Activated CD4-positive, alpha-beta T cell treated with anti-CD3 and anti-CD28 coated beads, Interleukin-2, amount 50 U/mL, for 24 hours (primary cell): ENCODE measurements at places on chromosomes 7 and 10.

GRCh38 chr7:77942431-77942830 lies 143.9 kb downstream of the PHTF2 start:
- no peak for DNase-seq

- DNase-seq: no peak
Observed at GRCh38 chr10:104881740-104882139, 240.7 kb downstream of the SORCS3 start.

- no peak for DNase-seq
Observed at GRCh38 chr10:11183015-11183414, 165.3 kb downstream of the CELF2 start.

GRCh38 chr10:114719311-114719710 lies 61.2 kb upstream of the ABLIM1 start:
- no peak for DNase-seq

- DNase-seq: no peak
Observed at GRCh38 chr7:28104041-28104541, 76.5 kb downstream of the JAZF1 start.

DNA sequence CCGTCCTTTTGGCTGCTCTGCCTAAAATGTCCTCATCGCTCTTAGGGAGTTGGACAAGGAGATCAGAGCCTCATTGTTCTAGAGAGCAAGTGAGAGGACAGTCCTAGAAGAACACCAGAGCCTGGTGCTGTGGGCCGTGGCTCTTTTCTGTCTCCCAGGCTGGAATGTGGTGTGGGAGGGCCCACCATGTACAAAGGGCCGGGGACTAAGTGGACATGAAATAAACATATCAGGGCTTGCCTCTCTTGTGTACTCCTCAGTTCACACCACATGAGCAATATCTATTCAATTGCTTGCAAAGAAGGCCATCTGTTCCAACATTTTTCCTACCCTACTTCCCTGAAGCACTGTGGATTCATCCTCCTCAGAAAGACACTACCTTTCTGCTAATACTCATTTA lies 510.4 kb downstream of the SUGCT start:
- no peak for DNase-seq

- no peak for DNase-seq
Observed at GRCh38 chr7:2930310-2931033, 86.4 kb upstream of the GNA12 start.

DNA sequence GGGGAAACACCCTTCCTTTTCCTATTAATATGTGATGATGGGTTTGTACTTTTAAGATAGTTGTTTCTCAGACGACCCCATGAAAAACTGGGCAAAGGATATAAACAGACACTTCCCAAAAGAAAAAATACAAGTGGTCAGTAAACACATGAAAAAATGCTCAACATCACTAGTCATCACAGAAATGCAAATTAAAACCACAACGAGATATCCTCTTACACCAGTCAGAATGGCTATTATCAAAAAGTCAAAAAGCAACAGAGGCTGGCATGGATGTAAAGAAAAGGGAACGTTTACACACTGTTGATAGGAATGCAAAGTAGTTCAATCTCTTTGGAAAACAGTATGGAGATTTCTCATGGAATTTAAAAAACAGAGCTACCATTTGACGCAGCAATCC lies 111.4 kb upstream of the ZEB1 start:
- no peak for DNase-seq

GRCh38 chr10:17644485-17644943 lies 563 bp downstream of the STAM start:
- no peak for DNase-seq

GRCh38 chr7:150377196-150377595 lies 1.9 kb upstream of the ZNF775 start:
- no peak for DNase-seq

GRCh38 chr7:116574025-116574822 lies 49.4 kb downstream of the CAV1 start:
- DNase-seq: no peak

- DNase-seq: no peak
Observed at GRCh38 chr10:118818621-118819221, 64.0 kb upstream of the CACUL1 start.

- no peak for DNase-seq
Observed at GRCh38 chr7:1505731-1506550, 1.8 kb upstream of the INTS1 start.

- DNase-seq: no peak
Observed at GRCh38 chr10:116753759-116754158, 11.4 kb upstream of the HSPA12A start.

DNA sequence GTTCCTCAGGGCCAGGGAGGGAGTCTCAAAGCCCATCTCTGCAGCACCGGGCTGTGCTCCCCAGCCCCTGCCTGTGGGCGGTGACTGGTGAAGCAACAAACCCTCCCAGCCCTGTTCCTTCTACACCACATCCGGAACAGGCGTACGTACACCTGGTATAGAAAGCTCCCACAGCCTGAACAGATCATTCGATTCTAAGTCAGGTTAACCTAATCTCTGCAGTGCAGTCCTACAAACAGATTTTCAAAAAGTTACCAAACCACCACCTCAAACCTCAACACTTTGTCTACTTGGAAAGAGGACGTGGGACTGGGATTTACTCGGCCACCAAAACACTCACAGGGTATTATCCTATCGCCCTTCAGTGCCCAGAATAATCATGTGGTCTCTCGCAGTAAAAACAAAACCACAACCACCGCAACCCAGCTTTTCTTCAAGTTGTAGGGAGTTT lies 238.4 kb downstream of the DIP2C start:
- DNase-seq: peak; percentile 13

GRCh38 chr7:37410305-37411229 lies 38.1 kb downstream of the ELMO1 start:
- no peak for DNase-seq

DNA sequence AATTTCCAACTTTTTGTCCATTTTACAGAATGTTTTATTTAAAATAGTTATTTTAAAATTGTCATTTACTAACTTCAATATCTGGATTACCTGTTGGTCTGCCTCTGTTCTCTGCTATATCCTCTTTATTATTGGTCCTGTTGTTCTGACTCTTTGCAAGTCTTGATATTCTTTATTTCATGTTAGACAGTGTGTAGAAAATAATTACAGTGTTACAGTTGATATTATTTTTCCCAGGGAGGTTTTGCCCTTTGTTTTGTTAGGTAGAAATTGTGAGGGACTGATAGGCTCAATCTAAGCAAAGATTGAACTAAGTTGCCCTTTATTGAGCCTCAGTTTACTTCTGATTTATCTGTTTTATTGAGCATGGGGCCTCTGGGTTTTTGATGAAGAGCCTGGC lies 49.4 kb upstream of the CADPS2 start:
- DNase-seq: no peak

GRCh38 chr10:128978211-128978610 lies 488.8 kb upstream of the MGMT start:
- DNase-seq: no peak

GRCh38 chr10:114571316-114571999 lies 86.6 kb downstream of the ABLIM1 start:
- DNase-seq: no peak

- no peak for DNase-seq
Observed at GRCh38 chr7:55508221-55509011, 63.9 kb downstream of the VOPP1 start.

DNA sequence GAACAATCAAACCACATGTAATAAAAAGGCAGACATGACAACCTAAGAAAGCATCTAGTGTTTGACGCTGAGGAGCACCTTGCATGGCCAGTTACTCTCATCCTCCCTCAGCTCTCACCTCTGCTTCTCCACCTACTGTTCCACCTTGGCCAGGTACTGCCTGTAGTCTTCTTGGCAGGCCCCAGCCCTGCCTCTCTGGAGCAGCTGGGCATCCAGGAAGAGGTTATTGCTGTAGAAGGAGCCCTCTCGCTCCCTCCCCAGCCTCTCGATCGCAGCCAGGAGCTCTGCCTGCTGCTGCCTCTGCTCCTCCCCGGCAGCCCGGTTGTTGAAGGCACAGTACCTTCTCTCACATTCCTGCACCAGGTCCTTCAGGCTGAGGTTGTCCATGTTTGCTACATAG lies 9.7 kb downstream of the GIMAP5 start:
- DNase-seq: no peak

DNA sequence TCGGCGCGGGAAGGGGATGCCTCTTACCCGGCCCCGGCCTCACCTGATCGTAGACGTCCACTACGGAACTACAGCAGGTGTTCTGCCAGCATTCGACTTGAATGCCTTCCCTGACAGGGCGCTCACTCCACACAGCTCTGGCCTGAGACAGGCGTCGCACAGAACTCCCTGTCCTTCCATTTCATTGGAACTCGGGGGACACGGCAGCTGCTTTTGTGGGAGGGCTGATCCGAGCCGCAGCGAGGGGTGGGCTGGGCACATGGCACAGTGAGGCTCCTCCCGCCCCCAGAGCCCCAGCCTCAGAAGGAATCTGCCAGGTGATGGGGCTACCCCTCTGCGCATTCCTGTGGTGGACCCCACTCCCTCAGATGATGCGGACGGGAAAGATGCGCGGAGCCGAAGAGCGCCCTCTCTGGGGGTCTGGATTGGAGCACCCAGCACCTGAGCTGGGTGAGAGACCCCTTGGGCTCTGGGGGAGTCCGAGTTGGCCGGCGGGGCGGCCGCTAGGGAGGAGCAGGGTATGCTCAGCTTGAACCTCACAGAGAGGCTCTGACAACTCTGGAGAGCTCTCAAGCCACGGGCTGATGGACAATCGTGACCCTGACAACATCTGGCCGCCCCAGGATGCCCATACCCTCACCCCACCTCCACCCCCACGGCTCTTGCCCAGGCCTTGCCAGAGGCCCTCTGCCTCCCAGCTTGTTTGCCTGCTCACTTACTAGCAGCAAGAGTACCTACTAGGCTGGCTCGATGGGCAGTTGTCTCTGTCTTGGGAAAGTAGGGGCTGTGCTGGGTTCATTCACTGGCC lies 36.6 kb downstream of the RASGEF1A start:
- no peak for DNase-seq

- DNase-seq: no peak
Observed at GRCh38 chr7:19410691-19411090, 265.5 kb upstream of the FERD3L start.

DNA sequence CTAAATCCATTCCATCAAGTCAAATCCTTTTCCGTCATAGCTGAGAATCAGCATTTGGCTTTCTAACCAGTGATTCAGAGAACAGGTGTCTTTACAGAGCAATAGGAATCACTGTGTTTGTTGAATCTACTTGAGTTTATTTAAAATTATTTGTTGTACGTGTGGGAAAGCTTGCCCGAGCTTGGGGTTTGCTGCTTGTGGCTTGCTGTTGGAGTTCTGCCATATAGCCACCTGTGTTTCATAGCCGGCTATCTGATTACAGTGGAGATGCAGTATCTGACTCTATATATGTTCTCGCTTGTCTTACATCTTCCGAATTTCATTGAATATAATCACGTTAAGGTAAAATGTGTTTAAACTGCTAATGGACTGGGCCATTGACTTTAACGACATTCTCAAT lies 274.3 kb upstream of the MKI67 start:
- DNase-seq: no peak

- DNase-seq: no peak
Observed at GRCh38 chr10:16965740-16966447, 148.7 kb upstream of the RSU1 start.

GRCh38 chr10:124164264-124164663 lies 70.9 kb upstream of the CHST15 start:
- DNase-seq: no peak

- DNase-seq: no peak
Observed at GRCh38 chr10:49410365-49411074, 14.6 kb upstream of the DRGX start.

DNA sequence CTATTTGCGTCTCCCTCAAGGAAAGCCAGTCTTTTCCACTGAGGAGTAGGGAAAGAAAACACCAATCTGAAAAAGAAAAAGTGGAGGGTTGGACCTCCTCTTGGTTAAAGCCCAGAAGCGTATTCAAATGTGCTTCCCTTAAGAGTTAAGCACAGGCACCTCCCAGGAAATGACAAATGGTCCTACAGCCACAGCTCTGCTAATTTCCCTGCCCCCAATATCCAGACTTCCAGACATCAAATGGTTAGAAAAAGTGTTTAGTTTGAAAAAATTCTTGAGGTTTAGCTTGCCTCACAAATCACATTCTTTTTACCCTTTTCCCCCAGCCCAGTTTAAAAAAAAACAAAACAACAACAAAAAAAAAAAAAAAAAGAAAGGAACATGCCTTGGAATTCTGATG lies 19.0 kb upstream of the COL1A2 start:
- DNase-seq: no peak

DNA sequence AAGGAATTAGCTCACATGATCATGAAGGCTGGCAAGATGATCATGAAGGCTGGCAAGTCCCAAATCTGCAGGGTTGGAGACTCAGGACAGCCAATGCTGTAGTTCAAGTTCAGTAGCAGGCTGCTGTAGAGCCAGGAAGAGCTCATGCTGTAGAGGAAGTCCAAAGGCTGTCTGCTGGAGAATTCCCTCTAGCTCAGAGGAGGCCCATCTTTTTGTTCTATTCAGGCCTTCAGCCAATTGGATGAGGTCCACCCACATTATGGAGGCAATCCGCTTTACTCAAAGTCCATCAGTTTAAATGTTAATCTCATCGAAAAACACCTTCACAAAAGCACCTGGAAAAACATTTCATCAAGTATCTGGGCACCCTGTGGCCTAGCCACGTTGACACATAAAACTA lies 24.8 kb upstream of the FAM171A1 start:
- DNase-seq: no peak

GRCh38 chr7:133613250-133613790 lies 360.4 kb downstream of the EXOC4 start:
- no peak for DNase-seq

DNA sequence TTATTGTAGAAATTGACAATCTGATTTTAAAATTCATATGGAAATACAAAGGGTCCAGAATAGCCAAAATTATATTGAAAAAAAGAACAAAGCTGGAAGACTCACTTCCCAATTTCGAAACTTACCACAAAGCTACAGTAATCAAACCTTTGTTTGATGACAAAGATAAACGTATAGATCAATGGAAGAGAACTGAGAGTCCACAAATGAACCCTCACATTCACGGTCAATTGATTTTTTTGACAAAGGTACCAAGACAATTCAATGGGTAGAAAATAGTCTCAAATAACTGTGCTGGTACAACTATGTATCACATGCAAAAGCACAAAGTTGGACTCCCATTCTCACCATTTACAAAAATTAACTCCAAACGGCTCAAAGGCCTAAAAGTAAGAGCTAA lies 8.7 kb downstream of the KPNA7 start:
- no peak for DNase-seq

DNA sequence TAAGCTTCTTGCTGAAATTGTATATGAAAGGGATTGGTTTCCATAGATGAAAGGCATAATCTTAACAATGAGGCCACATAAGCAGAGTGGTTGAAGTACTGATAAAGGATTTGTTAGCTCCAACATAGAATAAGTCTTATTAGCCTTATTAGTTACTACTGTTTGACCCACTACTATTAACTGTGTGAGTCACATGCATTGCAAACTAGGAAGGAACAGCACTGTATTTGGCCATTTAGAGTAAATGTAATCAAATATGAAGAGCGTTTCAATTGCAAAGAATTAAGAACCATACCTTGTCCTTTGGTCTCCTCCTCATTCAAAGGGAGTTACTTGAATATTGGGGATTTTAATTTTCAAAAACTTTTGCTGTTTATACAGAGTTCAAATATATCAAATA lies 428.9 kb downstream of the MDFIC start:
- no peak for DNase-seq

- peak; percentile 22 for DNase-seq
Observed at GRCh38 chr10:98045785-98046389, 15.5 kb upstream of the CRTAC1 start.
